Mononuclear cell (primary cell): ENCODE measurements at places on chromosomes 7 and 10. TPM values are rescaled to one million over a fixed set of nuclear protein-coding genes. Genes with fewer than 3 reads are reported as not detected.

Gene SORBS1
- total RNA-seq: 5.2 TPM

Gene ZNF479
- total RNA-seq: 0.10 TPM

Gene AQP1
- 0.42 TPM for total RNA-seq

Gene SRRM3
- not detected for total RNA-seq

Gene CARD11
- total RNA-seq: 39.1 TPM

Gene DNAJC2
- total RNA-seq: 43.3 TPM

Gene OR9A2
- total RNA-seq: not detected

Gene TMEM236
- under 0.01 TPM for total RNA-seq

Gene C10orf67
- 0.31 TPM for total RNA-seq

Gene LMTK2
- total RNA-seq: 26.4 TPM

Gene ATOH7
- not detected for total RNA-seq

Gene GPNMB
- 1.5 TPM for total RNA-seq

Gene SLC39A12
- not detected for total RNA-seq

Gene HABP2
- not detected for total RNA-seq

Gene TMEM213
- not detected for total RNA-seq

Gene BCCIP
- 30.6 TPM for total RNA-seq

Gene GPR26
- under 0.01 TPM for total RNA-seq

Gene SPOCK2
- total RNA-seq: 488 TPM

Gene DDC
- total RNA-seq: not detected

Gene HTR5A
- total RNA-seq: under 0.01 TPM

Gene STRIP2
- 0.42 TPM for total RNA-seq

Gene NXPH1
- not detected for total RNA-seq

Gene ADAM22
- total RNA-seq: 0.94 TPM

Gene FBXO24
- 0.21 TPM for total RNA-seq

Gene CTTNBP2
- total RNA-seq: 0.10 TPM

Gene C10orf62
- not detected for total RNA-seq

Gene ELN
- not detected for total RNA-seq

Gene CADPS2
- total RNA-seq: not detected

Gene PHKG1
- 3.1 TPM for total RNA-seq

Gene SPDYE16
- 0.10 TPM for total RNA-seq

Gene DNAH11
- total RNA-seq: under 0.01 TPM

Gene LRGUK
- total RNA-seq: 0.94 TPM

Gene LAMB1
- 0.10 TPM for total RNA-seq

Gene PTPN20
- total RNA-seq: 0.73 TPM
